ENCODE measurements at places on chromosomes 16 and 17. TPM values are rescaled to one million over a fixed set of nuclear protein-coding genes. Genes with fewer than 3 reads are reported as not detected.

TBC1D3H gene
- total RNA-seq: not detected

ERN2 gene
- 0.35 TPM for total RNA-seq

- DNase-seq: no peak
These were observed 12.7 kb downstream of the MAPT start for GRCh38 chr17:45906927-45907622.

GRCh38 chr17:57685499-57686132 is 59.5 kb downstream of the CCDC182 start:
- DNase-seq: no peak

Data from epithelial cell of proximal tubule (primary cell).